NCI-H510A (cell line): ENCODE measurements at places on chromosomes 6 and 20.

DNA sequence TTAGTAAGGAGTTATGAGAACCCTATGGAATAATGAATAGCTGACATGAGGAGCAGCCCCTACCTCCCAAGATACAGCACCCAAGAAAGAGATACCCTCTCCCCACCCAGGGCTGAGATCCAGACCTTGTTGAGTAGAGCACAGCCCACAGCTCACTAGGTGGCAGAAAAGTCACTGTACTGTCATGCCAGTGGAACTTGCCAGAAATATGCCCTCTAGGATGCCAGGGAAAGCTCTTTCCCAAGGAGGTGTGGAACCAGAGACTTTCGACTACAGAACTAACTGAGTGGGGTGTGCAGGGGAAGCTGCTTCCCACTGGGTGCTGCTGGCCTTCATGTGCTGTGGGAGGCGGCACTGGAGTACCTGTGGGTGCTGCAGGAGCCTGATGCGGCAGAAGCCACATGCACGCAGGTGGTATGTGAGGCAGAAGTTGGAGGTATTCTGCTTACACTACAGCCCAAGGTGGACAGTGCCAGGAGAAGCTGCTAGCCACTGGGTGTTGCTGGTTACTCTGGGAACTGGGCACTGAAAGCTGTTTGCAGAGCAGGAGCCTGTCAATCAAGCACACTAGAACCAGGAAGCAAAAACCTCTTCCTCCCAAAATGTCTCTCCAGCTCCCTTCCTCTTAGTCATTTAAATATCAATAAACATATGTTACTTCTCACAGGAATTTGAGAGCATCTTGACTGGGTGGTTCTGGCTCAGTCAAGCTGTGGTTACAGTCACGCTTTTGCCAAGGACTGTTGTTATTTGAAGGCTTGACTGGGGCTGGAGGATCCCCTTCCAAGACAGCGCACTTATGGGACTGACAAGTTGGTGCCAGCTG, 17.8 kb downstream of the ARMC12 start:
- no peak for DNase-seq

DNA sequence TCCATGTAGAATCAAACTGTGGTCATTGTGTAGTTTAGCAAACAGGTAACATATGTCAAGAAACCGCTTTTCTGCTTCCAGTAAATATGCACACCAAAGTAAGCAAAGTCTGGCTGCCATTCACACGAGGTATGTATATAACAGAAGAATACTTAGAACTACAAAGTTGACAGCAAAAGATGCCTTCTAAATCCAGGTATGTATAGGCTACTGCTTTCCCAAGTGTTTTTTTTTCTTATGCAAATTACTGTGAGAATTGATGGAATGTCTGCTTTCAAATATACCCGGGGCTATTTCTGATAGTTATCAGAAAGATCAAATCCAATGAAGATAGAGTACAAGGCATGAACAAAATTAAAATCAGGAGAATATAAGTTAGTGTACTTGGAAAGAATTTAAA, 229.2 kb downstream of the HACE1 start:
- no peak for DNase-seq

DNA sequence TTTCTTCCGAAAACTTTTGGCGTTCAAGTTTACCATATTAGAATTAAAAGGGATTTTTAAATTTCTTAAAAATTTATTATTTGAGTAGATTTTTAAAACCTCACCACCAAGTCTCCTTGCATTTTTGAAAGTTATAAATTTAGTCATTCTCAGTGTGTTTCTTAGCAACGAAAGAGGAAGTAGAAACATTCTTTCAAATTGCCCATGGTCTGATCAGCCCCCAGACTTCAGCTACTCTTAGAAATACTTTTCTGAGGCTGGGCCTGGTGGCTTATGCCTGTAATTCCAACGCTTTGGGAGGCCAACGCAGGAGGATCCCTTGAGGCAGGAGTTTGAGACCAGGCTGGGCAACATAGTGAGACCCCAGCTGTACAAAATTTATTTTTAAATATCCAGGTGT, 15.1 kb upstream of the RTF2 start:
- no peak for DNase-seq

GRCh38 chr20:53967527-53967926, 102.9 kb downstream of the BCAS1 start:
- no peak for DNase-seq

- no peak for DNase-seq
Measured at GRCh38 chr20:45412653-45413052, 3.3 kb upstream of the PIGT start.

DNA sequence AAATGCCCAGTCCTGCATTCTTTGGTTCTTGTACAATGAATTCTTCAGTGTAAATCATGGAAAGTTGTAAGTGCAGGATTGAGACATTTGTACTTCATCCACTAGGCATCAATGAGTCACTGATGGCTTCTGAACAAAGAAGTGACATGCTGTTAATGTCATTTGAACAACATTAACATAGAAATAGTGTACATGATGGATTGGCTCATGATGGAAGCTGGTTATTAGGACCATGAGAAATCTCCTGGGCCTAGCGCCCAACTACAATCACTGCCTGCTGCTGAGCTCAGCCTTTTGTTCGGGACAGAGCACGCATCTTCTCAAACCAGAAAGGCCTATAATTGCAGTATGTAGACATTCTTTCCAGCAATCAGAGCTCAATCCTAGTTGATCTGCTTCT, 316.8 kb upstream of the TSHZ2 start:
- no peak for DNase-seq

DNA sequence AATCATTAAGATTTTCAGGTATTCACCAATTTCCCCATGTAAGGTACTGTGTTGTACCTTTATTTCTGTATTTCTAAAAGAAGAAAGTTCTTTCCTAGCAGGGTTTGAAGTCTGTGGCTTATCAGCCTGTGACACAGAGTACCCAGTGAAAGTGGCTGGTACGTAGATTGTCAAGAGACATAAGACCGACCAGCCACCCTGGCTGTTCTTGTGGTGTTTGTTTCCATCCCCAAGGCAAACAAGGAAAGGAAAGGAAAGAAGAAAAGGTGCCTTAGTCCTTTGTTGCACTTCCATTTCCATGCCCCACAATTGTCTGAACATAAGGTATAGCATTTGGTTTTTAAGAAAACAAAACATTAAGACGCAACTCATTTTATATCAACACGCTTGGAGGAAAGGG, 40.6 kb upstream of the SMIM28 start:
- no peak for DNase-seq

GRCh38 chr6:5995949-5996713, 10.6 kb downstream of the NRN1 start:
- no peak for DNase-seq

DNA sequence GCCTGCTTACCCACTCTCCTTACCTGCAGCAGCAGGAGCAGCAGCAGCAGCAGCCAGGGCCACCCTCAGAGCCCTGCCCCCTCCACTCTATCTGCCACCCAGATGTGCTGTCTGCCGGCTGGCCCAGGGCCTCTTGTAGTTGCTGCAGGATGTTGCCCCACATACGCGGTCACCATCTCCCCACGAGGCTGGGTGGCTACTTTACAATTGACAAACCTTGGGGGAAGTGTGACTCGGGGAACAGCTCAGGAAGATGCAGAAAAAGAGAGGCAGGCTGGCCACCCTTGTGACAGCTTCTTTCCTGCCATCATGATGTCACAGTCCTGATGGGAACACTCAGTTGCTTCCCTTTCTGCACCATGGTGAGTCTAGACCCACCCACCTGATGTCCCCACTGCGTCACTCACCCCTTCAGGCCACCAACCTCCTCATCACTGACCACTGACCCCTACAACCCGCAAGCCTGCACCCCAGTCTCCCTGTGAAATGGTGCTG, 14.5 kb downstream of the TREM1 start:
- no peak for DNase-seq

GRCh38 chr6:148890096-148890495, 143.3 kb downstream of the UST start:
- no peak for DNase-seq

- DNase-seq, result no peak
Measured at GRCh38 chr6:11631539-11631938, 94.0 kb downstream of the TMEM170B start.

DNA sequence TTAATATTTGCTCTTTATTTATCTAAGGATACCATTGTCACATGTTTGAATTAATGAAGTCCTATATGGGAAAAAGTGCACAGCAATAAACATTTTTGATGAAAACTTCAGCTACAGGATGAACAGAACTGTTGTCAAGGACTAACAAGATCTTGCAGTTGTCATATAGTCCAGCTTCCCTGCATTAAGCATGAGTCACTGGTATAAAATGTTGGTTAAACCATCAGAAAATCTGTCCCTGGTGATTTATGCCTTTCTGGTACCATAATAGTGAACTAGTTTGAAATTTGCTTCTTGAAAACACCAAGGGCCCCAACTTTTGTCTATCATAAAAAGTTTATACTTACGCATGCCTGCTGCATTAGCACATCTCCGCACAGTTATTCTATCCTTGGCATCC, 60.4 kb upstream of the RSPO3 start:
- DNase-seq, result no peak

GRCh38 chr20:504632-505075, 38.9 kb downstream of the CSNK2A1 start:
- no peak for DNase-seq

DNA sequence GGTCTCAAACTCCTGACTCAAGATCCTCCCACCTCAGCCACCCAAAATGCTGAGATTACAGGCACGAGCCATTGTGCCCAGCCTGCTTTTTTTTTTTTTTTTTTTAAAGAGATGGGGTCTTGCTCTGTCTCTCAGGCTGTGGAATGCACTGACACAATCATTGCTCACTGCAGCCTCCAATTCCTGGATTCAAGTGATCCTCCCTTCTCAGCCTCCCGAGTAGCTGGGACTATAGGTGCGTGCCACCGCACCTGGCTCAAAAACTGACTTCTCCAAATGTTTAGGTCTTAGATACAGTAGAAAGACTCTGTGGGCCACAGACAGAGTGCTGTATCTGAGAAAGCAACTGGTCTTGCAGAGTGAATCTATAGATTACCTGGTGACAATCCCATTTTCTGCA, 31.1 kb upstream of the SLC4A11 start:
- DNase-seq, result no peak

DNA sequence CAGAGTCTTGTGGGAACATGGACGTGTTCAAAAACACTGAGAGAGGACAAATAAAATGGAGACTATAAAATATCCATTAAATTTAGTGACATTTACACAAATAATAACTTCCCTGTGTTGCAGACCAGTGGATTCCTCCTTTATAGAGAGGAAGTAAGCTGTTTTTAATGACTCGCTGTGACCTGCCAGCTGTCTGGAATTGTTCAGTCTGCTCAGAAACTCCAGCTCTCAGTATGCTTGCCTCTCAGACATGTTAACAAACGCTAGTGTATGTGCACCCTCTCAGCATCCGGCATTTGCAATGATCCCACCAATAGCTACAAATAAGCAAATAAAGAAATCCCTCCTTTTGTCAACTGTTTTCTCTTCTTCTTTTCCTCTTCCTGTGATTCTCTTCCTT, 158.0 kb upstream of the TCF21 start:
- no peak for DNase-seq

DNA sequence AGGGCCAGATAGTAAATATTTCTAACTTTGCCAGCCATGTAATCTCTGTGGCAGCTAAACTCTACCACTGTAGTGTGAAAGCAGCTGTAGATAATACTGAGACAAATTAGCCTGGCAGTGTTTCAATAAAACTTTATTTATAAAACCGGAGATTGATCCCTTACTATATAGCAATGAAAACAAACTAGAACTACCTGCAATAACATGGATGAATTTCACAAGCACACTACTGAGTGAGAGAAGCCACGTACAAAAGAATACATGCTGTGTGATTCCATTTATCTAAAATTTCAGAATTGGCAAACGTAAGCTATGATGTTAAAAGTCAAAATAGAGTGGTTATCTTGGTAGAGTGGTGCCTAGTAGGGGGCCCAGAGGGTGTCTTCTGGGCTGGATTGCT, 198.7 kb upstream of the SGK1 start:
- DNase-seq, result no peak

DNA sequence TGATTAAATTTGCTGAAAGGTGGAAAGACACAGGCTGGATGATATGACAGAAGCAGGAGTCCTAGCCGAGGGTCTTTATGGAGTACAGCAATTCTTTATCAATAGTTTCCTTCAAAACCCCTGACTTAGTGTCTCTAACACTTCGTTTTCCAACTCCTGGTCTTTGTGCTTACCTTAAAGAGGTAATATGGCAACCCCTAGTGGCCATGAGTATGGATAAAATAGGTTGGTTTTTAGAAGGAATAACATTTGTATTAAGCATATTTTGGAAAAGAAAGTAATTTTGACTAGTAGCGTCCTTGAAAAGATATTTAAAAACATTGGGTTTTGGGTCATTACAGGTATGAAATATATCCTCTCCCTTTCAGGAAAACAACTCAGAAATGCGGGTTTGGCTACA, 51.9 kb downstream of the VGLL2 start:
- DNase-seq, result no peak

- DNase-seq, result no peak
Measured at GRCh38 chr20:46709055-46709458, 392 bp upstream of the SLC2A10 start.
